Epithelial cell of esophagus (primary cell): ENCODE measurements at places on chromosomes 3 and 15.

DNA sequence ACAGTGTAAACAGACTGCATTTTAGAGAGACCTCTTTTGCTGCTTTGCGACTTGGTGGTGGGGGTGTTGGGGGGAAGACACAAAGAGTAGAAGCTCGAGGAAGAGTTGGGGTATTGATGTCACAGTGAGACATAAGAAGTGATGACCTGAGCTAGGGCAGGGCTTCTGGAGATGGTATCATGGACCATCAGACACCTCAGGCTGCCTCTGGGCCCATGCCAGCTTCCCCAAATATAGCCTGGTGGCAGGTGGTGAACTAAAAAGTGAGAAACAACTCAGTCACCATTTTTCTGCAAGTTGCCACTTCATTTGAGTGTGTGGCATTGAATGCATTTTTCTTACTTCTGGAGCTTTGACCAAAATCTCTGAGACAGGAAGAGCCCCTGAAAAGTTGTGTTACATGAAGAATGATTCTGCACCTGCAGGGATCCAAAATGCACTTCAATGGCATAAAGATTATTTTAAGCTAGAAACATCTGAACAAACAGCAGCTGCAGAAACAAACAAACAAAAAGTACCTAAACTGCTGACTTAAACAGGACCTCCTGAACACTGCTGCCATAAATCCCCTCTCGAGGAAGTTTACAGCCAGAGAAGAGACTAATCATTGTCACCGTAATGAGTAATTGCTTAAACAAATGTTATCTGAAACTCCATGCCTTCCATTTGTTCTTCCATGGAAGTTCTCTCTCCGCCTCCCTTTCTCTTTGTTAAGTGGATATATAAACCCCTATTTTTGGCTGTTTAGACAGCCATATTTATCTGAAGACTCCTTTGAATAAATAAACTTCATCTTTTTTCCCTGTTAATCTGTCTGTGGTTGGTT is 15.2 kb upstream of the XIRP1 start:
- no peak for DNase-seq

GRCh38 chr3:176692199-176692965 is 504.9 kb downstream of the TBL1XR1 start:
- DNase-seq = no peak

- DNase-seq = peak; percentile 38
Observed at GRCh38 chr3:102102394-102102793, 253.1 kb downstream of the NFKBIZ start.

DNA sequence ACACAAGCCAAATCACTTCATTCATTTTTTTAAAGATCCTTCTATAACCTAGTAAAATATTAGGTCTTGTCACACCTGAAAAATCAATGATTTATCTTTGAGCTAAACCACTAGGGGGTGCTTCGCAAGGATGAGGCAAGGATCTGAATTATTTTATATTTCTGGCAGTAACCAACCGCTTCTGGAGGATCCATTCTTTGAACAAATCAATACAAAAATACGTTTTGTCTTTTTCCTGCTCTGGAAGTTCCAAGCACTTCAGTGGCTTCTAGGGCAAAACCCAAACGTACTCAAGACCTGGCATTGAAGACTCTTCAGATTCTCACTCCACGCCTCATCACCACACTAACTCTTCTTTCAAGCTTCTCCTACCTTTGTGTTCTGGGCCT is 486 bp downstream of the LSG1 start:
- peak; percentile 58 for DNase-seq

DNA sequence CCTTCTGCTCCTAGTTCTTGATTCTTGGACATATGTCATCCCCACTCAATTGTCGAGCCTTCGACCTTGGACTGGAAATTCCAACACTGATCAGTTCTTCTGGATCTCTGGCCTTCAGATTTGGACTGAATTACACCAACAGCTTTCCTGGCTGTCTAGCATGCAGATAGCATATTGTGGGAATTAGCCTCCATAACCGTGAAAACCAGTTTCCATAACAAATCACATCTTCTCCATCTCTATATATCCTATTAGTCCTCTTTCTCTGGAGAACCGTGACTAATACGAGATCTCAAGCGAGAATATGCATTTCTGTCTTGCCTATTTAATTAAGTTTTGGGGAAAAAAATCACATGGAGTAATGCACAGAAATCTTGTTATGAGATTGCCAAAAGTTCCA is 8.8 kb upstream of the BCHE start:
- DNase-seq = no peak

DNA sequence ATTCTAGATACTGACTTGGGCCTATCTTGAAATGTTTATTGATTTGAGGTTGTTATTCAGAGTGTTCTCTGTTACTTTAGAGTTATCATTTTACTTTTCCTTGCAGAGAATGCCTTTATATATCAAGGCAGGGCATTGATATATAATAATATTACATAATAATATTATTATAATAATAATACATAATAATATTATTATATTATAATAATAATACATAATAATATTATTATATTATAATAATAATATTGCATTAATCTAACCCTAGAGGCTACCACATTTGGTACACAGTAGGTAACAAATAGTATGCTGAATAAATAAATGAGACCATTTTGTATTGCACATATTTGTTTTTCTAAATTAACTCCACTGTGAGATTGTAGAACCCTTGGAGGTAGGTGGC is 216.3 kb downstream of the EFHB start:
- no peak for DNase-seq

GRCh38 chr15:38612159-38612863 is 47.7 kb upstream of the RASGRP1 start:
- peak; percentile 73 for DNase-seq

DNA sequence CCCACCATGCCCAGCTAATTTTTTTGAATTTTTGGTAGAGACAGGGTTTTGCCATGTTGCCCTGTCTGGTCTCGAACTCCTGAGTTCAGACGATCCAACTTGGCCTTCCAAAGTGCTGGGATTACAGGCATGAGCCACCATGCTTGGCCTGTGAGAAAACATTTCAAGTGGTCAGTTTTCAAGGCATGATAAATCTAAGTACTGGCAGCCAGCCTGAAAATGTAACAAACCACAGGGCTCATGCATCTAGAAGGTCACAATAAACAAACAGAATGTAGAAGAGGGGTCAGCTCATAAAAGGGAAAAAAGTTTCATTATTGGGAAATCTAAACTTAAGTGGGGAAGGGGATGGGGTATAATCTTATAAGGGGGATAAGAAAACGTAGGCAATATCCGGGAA is 39.9 kb downstream of the PPCDC start:
- DNase-seq = no peak

DNA sequence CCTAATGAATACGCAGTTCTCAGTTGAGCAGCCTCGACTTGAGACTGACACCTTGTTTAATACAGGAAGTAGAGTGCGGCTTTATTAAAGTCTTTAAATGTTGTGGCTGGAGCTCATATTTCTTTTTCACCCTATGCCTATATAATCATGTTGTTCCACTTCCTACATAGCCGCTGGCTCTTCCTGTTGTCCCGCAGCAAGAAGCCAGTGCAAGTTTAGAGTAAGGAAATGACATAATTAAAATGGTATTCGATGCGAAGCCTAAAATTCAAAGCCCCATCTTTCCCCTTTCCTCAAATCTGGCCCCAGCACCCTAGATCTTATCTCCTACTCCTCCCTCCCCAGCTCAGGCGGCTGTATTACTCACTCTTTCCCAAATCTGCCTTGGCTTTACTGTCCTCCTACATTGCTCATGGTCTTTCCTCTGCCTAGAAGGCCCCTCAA is 7.5 kb upstream of the PHLDB2 start:
- no peak for DNase-seq

GRCh38 chr3:126018995-126019394 is 50.0 kb downstream of the ROPN1B start:
- DNase-seq = no peak

- no peak for DNase-seq
Observed at GRCh38 chr3:126008219-126008618, 39.2 kb downstream of the ROPN1B start.

DNA sequence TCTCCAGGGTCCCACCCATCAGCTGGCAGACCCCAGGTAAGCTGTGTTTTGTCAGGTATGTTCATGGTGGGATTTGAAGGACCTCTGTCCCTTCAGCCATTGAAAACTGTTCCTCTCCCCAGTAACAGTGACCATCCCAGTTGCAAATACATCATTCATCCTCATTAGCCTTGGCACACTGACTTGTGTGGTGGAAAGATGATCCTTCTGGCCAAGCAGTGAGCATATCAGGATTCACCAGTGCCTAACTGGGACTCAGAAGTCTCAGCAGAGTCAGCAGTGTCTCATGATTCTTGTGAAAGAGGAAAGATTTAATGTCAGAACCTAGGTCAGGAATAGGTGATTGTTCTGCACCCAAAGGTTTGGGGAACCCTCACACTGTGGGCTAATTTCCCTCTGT is 90.2 kb downstream of the DNAJB8 start:
- no peak for DNase-seq

DNA sequence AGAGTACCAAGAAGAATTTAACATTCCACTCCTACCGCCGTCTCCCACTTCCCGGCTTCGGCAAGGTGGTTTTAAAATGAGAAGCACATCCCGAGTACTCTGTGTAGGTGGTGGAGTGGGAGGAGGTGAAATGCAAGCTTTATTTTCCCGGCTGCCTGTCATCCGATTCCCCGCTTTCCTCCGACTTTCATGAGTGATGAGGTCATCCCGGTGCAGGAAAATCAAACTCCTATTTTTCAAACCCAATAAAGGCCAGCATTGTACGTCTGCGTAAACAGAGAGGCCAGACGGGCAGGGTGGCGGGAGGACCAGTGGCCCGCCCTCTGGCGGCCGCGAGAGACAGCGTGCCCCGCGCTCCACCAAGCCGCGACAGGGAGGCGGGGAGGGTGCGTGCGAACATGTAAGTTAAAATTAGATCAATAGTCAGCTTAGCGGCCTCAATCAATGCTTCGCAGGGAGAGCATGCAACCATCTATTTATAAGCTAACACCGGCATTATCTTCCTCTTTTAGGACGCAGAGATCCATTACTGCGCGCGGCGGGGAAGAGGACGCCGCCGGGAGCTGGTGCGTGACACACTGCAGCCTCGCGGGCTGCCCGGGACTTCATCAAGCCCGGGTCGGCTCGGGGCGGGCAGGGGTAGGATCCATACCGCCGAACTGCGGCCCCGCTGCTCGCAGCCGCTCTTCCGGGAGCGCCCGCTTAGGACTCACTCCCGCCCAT is 163.3 kb downstream of the CD47 start:
- peak; percentile 71 for DNase-seq

- DNase-seq = no peak
Observed at GRCh38 chr3:104606812-104607211, 759.9 kb upstream of the ALCAM start.

GRCh38 chr3:43893727-43894126 is 203.0 kb downstream of the ABHD5 start:
- peak; percentile 40 for DNase-seq

DNA sequence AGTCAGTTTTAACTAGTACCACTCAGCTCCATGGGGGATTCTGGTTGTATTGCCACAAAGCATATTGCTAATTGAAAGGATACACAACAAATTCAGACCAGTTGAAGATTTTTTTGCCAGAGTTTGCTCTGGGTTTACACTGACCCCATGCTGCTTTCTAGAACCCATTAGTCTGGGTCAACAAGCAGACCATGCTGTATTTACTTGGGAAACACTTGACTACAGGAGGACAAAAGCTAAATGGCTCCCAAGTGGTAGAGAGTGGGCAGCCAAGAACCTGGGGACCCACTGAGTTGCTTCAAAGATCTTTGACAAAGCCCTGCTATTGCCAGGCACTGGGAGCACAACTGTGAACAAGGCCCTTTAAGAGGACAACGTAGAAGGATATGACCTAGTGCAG is 86.8 kb upstream of the PSMD6 start:
- no peak for DNase-seq

DNA sequence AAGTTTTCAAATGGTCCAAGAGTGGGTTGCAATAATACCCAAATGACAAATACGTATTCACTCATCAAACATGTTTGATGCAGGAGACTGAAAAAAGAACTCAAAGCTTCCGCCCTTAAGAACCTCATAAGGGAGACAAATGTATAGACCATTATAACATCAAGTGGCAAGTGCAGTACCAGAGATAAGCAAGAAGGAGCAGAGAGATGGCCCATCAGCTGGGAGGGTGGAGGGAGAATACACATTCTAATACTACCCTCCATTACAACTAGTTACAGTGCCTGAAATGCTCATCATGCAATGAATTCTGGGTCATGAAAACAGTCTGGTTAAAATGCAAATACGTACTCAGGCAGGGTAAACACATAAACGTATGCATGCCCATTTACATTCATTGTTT is 304.0 kb downstream of the SHQ1 start:
- no peak for DNase-seq

GRCh38 chr15:74937272-74937589 is 642 bp downstream of the COX5A start:
- no peak for DNase-seq

DNA sequence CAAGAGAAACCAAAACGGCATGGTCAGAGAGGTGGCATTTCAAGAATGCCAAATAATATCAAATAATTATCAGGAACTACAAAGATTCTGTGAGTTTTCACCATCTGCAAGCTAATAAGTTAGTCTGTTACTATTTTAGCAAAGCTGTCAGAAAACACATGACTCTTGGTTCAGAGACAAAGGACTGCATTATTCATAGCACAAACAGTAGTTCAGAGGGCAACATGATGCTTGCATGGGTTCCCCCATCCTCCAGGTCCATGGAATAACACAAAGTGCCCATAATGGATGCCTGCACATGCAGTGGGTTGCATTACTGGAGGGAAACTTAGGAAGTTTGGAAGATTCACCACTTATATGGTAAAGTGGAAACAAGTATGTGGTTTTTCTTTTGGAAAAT is 228.8 kb upstream of the ALCAM start:
- no peak for DNase-seq

DNA sequence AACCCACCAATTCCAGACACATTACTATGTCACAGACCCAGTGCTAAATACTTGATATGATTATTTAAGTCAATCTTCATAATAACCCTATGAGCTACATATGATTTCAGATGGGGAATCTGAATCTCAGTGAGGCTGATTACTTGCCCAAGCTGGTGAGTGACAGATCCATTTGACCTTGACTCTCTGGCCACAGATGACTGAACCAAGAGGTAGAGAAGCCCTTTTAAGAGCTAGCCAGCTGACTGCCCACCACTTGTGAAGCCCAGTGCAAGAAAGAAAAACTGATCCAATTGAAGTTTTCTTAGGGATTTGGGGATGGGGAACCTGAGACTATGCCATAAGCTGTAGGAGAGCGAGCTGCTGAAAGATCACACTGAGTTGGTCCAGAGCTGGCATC is 124.7 kb upstream of the SPATA12 start:
- no peak for DNase-seq

DNA sequence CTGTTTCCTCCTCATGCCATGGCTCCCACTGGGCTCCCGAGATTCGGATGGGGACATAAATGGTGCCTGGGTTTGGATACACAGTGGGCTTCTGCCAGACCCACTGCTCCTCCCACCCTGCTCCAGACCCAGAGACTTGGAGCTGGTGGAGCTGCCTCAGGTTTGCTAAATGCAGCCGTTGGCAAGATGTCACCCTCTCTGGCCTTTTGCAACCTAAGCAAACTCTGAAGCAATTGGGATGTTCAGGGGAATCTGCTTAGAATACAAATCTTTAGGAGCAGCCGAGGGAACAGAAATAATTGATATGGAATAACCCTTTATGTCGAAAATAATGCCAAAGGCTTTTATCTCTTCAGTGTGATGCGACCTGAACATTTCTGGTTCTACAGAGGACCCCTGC is 33.4 kb downstream of the PRICKLE2 start:
- DNase-seq = no peak

- peak; percentile 83 for DNase-seq
Observed at GRCh38 chr15:41811432-41812195, 16.3 kb upstream of the JMJD7 start.

- DNase-seq = no peak
Observed at GRCh38 chr15:40105517-40106202, 3.0 kb downstream of the BMF start.

- DNase-seq = peak; percentile 66
Observed at GRCh38 chr3:100402256-100402655, 917 bp downstream of the LNP1 start.
